Epithelial cell of proximal tubule (primary cell): ENCODE measurements at places on chromosomes 16 and 17. TPM values are rescaled to one million over a fixed set of nuclear protein-coding genes. Genes with fewer than 3 reads are reported as not detected.

The C17orf100 gene
- total RNA-seq = 0.22 and 1.2 TPM in 2 replicates

The TP53TG3 gene
- total RNA-seq = not detected in 2 replicates

The CD19 gene
- 0.07 TPM in 1 of 2 replicates, not detected in the other for total RNA-seq

The KRT14 gene
- total RNA-seq = not detected in 2 replicates

The PRRT2 gene
- total RNA-seq = 0.35 TPM in 1 of 2 replicates, not detected in the other

The CTRB2 gene
- total RNA-seq = not detected in 2 replicates
